Right ventricle myocardium superior (tissue), 1 donor: ENCODE measurements at places on chromosomes 12 and 14. TPM values are rescaled to one million over a fixed set of nuclear protein-coding genes. Genes with fewer than 3 reads are reported as not detected.

Gene KCNH3
- 0.16 TPM for total RNA-seq

Gene SIX6
- total RNA-seq: not detected

GRCh38 chr14:71400871-71401321, 493.6 kb downstream of the PCNX1 start:
- no peak for DNase-seq

GRCh38 chr12:82608706-82609105, 78.0 kb upstream of the TMTC2 start:
- no peak for DNase-seq

- DNase-seq: peak; percentile 72
Observed at GRCh38 chr12:56687223-56688128, 608 bp downstream of the PTGES3 start.

- DNase-seq: no peak
Observed at GRCh38 chr12:88781909-88782308, 201.6 kb upstream of the KITLG start.
